NCI-H1105 treated with DMSO at 0.1 percent for 48 hours (cell line): ENCODE measurements at places on chromosomes 3 and 15.

DNA sequence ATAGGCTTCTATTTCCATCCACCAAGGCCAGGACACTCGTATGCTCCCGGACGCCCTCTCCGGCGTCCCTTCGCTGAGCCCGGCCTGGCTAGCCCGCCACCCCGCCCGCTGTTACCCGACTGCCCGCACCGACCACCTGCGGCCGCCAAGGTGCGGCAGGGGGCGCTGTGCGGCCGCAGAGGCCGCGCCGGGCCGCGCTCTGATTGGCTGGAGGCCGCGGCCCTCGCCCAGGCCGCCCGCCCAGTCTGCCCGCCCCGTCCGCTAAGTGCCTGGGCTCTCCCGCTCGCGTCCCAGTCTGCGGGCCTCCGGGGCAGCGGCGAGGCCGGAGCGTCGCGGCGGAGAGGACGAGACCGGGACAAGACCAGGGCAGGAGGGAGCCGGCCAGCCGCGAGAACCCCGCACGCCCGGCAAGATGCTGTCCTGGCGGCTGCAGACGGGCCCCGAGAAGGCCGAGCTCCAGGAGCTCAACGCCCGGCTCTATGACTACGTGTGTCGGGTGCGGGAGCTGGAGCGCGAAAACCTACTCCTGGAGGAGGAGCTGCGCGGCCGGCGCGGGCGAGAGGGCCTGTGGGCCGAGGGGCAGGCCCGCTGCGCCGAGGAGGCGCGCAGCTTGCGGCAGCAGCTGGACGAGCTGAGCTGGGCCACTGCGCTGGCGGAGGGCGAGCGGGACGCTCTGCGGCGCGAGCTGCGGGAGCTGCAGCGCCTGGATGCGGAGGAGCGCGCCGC lies at the start of gene SYNM:
TSS of gene SYNM (plus strand) at position 293 of the 726 bp plus-strand sequence. CDS start at position 413, 120 bp downstream.
- peak; percentile 85 for DNase-seq

GRCh38 chr15:60525341-60526039 lies 46.5 kb upstream of the ICE2 start:
- no peak for DNase-seq

- no peak for DNase-seq
Measured at GRCh38 chr3:38121451-38121831, 15.5 kb downstream of the ACAA1 start.

GRCh38 chr3:66693461-66694031 lies 192.7 kb upstream of the LRIG1 start:
- peak; percentile 53 for DNase-seq

- peak; percentile 63 for DNase-seq
Measured at GRCh38 chr3:82000773-82001172, 239.3 kb upstream of the GBE1 start.

- peak; percentile 78 for DNase-seq
Measured at GRCh38 chr3:194472290-194472920, 14.4 kb downstream of the ATP13A3 start.

GRCh38 chr3:6526861-6527260 lies 334.1 kb upstream of the GRM7 start:
- no peak for DNase-seq

- DNase-seq, result no peak
Measured at GRCh38 chr3:60948488-60948887, 302.8 kb downstream of the FHIT start.

GRCh38 chr3:179967622-179968021 lies 69.1 kb downstream of the PEX5L start:
- DNase-seq, result no peak

- DNase-seq, result no peak
Measured at GRCh38 chr15:83278191-83278590, 6.3 kb downstream of the BNC1 start.

GRCh38 chr3:184295771-184296170 lies 3.3 kb upstream of the PSMD2 start:
- no peak for DNase-seq

DNA sequence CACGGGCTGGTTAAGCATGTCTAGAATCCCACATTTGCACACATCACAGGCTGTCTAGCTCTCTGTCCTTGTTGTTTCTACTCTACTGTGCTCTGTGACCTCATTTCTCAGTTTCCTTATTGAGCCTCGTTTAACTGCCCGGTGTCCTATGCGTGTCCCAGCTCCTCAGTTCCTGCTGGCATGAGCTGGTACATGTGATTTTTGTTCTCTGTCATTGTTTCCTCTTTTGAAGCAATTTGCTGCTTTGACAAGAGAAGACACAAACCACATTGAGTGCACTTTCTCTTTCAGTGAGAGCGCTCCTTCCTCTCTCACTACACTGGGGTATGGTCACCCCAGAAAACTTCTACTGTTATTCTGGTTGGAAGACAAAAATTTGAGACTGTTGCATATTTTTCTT lies 563.5 kb downstream of the PDCD6IP start:
- no peak for DNase-seq

DNA sequence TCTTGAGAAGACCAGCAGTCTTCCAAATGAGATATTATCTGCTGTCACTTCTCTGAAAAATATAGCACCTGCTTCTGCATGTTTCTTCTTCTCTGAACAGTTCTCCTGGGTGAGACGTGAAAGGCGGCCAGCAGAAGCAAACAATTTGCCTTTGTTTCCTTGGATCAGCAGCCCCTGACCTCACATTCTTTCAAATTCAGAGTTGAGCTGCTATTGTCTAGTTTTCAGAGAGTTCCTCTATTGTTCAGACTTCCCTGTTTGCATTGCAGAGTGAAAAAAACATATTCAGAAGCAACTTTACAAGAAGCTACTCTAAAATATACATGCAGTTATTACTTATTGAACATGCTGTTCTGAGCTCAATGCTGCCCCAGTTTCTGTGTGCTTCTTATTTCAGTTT lies 653.6 kb downstream of the NAALADL2 start:
- DNase-seq, result no peak

GRCh38 chr15:28131400-28131799 lies 32.3 kb upstream of the OCA2 start:
- DNase-seq, result no peak

- DNase-seq, result no peak
Measured at GRCh38 chr3:52532517-52532837, 1.2 kb downstream of the NT5DC2 start.

- DNase-seq, result no peak
Measured at GRCh38 chr15:74432968-74433591, 678 bp downstream of the SEMA7A start.

DNA sequence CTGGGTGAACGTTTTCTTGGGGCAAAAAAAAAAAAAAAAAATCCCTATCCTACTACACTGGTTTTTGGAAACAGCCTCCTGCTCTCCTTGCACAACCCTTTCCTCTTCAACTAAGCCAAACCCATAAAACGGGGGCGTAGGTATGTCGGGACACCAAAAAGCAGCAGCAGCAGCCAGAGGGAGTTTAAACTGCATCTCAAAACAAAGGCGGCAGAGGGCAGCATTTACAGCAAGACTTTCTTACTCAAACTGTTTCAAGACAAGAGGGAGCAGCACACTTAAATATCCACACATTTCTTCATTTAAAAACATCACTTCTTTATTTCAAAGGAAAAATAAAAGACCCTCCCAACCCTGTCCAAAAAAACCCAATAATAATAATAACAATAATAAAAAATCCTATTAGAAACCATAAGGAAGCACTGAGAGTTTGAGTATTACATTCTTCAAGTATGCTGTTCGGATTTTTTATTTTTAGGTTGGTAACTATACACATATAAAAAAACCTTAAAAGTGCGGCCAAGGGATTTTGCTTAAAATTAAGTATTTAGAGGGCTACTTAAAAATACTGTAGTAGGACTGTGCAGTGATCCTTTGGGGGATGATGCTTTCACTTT lies 43.9 kb upstream of the PLXND1 start:
- peak; percentile 38 for DNase-seq

- DNase-seq, result no peak
Measured at GRCh38 chr15:52922871-52923270, 132.7 kb upstream of the ONECUT1 start.

DNA sequence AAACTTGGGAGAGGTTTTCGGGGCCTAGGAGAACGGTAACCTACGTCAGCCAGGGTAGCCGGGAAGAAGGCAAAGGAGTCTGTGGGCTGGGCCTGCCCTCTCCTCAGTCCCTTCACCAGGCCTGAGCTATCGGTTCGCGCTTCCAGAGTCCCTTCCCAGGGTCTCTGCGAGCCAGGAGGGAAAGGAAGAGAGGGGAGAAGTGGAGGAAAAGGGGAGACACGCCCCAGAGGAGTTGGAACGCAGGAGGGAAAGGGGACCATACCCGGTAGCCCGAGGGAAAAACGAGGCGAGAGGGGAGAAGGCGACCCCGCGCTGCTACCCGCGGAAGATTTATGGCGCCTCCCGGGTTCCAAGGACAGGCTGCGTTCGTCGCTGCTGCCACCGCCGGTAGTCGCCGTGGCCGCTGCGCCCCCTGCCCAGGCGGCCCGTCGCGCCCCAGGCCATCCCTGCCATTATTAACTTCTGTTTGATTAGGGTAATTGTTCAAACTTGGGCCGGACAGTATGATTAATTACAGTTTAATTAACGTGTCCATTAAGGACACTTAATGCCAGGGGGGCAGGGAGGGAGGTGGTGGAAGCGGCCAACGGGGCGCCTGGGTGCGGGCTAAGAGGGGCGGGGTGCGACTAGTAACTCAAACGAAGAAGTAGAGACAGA lies 3.4 kb upstream of the SKOR1 start:
- DNase-seq, result no peak

GRCh38 chr3:151301787-151302186 lies 14.8 kb downstream of the GPR87 start:
- DNase-seq, result no peak

GRCh38 chr3:194955979-194956696 lies 270.5 kb downstream of the FAM43A start:
- no peak for DNase-seq

DNA sequence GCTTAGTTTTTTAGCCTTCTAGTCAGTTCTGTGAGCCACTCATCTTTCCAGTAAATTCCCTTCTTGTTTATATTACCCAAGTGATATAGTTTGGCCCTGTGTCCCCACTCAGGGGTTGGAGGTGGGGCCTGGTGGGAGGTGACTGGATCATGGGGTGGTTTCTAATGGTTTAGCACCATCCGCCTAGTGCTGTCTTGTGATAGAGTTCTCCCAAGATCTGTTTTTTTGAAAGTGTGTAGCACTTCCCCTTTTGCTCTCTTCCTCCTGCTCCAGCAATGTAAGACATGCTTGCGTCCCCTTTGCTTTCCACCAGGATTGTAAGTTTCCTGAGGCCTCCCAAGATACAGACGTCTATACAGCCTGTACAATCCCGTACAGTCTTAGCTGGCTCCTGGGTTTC lies 53.7 kb upstream of the INO80 start:
- no peak for DNase-seq

- no peak for DNase-seq
Measured at GRCh38 chr3:161731968-161732367, 235.4 kb downstream of the OTOL1 start.

DNA sequence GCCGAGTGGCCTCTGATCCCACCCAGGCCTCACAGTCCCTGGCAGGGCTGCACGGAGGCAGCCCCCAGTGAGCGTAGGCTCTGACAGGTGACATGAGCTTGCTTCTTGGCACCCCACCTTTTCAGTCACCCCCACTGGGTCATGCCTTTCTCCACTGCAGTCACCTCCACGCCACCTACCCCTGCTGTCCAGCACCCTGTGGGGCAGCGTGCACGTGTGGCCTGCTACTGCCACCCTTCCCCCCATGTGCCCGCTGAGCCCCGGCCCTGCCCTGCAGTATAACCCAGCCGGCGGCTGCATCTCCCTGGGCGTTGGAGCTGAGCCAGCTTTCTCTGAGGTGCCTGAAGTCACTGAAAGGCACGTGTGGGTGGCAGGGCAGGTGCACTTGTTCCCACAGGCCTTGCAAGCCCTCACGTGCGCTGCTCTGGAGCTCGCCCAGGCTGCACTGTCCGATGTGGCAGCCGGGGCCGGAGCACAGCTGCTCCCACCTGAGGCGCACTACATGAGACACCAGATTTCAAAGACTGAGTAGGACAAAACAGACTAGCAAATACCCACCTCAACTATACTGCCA lies 65.6 kb downstream of the NIPA2 start:
- peak; percentile 82 for DNase-seq

- no peak for DNase-seq
Measured at GRCh38 chr3:56691165-56692000, 8.3 kb upstream of the TASOR start.

DNA sequence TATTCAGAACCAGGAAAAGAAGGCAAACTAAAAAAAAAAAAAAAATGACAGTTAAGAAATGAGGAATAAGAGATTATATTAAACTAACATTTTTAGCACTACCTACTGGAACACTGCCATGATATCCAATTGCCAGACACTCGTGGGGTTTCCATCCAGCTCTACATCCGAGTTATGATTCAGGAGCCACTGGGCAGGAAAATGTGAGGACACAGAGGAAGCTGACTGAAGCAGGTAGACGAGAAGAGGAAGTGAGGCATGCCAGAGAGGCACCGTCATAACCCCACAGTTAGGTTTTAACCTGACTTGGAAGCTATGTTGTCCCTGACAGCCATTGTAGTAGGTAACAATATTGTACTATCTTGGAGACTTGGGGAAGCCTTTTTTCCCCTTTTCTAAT lies 495.0 kb downstream of the NLGN1 start:
- DNase-seq, result no peak

DNA sequence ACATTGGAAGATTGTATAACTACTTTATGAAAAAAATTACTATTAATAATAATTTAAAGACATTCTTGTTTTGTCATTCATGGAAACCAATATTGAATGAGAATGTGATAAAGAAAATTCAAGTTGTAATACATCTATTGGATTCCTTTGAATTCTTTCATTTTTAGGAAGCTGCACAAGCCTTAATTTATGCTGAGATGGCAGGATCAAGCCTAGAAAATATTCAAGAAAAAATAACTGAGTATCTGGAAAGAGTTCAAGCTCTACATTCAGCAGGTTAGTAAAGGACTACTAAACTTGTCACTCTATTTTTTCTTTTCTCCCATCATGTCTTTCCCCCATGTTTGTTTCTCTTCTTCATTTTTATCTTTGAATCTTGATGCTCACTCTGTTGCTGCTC lies 5.9 kb downstream of the CAPN7 start:
- DNase-seq, result no peak

- no peak for DNase-seq
Measured at GRCh38 chr3:95911767-95912166, 902.6 kb upstream of the EPHA6 start.

DNA sequence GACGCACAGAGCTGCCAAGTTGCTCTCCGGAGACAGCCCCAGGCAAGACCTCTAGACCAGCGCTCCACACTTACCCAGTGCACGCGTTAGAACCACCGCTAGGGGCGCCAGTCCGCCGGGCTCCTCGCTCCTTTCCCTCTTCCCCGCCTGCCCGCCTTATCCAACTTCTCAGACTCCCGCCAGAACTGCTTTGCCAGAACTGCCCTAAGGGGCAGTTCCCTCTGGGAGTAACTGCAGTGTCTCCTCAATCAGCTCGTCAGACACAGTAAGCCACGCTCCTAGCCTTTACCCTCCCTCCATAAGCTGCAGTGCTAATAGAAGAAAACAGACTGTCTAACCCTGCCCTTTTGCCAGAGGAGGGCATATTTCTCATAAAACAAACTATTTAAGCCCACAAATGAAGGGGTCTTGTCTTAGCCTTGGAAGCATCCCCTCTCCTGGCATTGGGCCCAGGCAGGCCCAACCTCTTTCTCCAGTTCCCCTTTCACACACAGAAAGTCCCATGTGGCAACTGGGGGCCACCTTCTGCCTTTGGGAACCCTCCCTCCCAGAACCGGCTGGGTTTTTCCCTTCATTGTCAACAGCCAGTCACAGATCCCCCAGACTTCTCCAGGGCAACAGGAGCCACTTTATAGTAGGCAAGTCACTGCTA lies 3.7 kb downstream of the BMF start:
- peak; percentile 80 for DNase-seq

GRCh38 chr3:24475925-24476324 lies 18.7 kb downstream of the THRB start:
- no peak for DNase-seq

- DNase-seq, result no peak
Measured at GRCh38 chr15:68987676-68988075, 26.8 kb upstream of the NOX5 start.
